AG04449 (cell line): ENCODE measurements at places on chromosomes 5 and 9.

- peak; percentile 81 for DNase-seq
Measured at GRCh38 chr9:107637421-107638420, 148.2 kb upstream of the KLF4 start.

DNA sequence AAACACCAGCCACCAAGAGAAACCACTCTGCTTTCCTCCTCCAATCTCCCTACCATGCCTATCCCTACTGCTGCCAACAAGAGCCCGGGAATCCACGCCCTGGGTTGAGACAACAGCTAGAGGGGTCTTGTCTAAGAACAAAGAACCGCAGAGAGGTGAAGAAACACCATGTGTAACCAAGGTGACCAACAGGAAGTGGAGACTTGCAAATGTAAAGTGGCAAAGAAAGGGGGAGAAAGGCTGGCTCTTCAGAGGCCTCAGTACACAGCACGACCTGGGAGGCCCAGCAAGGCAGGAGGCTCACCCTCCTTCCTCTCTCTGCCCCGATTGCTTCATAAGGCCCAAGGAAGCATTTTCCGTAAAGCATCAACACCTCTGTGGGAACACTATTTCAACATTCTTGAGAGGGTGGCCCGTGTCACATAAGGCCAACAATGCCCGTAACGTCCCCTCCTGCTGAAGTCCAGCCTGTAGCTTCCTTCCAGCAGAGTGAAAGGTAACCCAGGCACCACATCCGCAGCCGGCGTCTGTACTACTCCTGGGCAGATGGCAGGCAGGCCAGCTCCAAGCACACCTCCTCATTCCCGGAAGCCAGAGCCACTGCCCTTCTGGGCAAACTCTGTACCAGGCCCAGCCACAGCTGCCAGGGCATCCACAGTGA lies 18.3 kb downstream of the CCNJL start:
- DNase-seq: no peak

- no peak for DNase-seq
Measured at GRCh38 chr9:76895186-76895585, 10.7 kb downstream of the PRUNE2 start.

GRCh38 chr9:97868859-97869258 lies 15.8 kb downstream of the FOXE1 start:
- no peak for DNase-seq

DNA sequence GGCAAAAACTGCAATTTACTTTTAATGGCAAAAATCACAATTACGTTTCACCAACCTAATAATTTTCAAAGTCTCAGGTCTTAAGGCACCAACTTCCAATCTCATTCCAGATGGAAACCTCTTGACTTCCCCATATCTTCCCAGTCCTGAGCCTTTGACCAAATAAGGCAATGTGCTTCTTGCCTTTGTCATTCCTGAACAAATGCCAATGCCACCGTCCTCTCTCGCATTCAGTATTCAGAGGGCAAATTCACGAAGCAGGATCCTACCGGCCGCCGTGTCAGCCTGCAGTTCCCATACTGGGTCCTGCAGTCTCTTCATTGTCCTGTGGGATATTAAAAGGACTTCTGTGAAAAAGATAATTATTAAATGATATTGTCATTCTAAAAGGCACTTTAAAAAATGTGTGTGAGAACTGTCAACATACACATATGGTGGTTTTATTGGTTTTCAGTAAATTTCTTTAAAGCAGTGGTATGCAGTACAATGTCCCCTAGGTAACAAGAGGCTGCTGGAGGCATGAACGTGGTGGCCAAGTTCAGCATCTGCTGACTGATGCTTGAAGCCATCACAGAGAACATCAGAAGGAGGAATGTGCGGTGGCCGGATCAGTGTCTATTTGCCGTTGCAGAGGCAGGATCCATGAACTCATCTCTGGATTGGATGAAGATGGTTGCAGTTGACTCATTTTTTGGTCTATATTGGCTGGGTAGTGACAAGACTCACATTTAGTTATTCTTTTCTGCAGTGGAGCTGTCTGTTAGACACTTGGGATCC lies 101.4 kb upstream of the IRX4 start:
- DNase-seq: no peak

DNA sequence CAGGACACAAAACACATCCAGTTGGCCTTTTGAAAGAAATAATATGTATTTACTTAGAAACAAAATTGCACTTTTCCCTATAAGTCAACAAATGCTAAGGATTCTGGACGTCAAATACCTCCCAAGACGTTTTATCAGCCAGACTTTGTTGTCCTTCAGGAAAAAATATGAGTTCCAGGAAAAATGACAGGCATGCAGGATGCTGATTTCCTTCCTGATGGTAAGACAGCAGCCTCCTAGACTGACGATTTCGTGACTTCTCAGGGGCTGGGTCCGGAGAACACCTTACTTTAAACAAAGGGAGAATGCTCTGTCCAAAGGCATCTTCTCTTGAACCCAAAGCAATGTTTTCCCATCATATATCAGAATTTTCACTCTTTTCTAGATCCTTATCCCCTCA lies 69.1 kb downstream of the IL6ST start:
- DNase-seq: no peak

DNA sequence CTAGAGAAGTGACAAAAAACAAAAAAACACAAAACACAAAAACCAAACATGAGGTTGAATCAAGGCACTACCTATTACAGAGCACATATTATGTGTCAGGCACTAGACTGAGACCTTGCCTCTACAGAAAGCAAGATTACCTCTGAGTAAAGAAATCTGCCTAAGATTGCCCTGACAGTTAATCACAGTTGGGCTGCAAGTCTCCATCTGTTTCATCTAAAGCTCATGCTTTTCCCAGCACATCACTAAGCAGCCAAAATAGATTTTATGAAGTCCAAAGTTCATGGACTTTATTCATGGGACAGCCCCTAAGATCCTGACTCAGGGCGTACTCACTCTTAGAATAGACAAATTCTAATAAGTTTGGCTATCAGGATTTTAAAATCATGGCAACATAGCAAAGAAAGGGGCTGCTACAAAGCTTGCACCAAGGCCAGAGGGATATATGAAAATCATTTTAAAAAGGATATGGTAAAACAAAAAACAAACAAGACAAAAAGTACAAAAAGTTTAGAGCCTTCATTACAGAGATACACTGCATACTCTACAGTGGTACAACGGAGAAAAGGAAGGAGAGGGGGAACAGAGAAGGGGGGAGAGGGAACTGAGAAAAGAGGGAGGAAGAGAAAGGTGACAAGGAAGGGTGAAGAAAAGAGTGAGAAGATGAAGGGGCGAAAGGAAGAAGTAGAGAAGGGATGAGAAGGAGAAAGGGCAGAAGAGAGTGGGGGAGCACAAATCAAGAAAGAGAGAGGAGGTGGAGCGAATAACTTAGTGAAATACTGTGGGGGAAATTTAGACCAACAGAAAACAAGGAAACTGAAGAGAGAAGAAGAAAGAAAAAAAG lies 58.2 kb downstream of the RICTOR start:
- DNase-seq: peak; percentile 67

DNA sequence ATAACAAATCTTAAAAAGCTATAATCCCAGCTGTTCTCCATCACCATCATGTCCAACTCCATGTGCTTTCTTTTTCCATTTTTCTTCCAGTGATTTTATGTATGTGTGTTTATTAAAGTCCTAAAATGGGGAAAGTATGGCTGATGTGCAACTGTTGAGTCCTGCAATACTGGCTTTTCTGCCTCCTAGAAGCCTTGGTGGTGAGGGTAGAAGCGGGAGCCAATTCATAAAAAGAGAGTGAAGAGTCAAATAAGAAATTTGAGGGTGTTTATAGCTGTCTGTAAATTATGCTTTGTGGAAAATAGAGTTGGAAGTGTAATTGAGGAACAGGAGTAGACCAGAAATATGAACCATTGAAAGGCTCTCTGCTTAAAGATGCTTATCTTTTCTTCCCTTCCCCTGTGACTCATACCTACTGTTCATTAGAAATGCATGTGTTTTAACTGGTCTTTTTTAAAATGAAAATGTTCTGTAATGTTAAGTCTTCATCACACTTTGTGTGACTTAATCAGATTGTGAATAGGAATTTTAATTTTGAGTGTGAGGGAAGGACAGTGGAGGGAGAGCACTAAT lies 80.1 kb downstream of the ZCCHC7 start:
- DNase-seq: no peak

DNA sequence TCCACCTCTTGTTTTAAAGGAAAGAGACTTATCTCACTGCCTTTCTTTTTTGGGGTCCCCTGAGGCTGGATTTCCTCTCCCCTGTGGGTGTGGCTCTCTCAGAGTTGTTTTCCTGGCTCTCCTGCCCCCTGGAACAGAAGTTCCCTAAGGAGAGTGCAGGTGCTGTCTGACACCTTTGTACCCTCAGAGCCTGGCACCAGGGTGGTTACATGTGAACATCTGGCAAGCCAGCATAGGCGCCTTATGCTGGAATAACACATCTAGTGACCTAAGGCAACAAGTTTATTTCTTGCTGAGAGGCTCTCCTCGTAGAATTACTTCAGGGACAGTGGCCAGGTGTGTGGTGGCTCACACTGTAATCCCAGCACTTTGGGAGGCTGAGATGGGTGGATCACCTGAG lies 172.9 kb upstream of the PTCH1 start:
- no peak for DNase-seq

- DNase-seq: no peak
Measured at GRCh38 chr9:136742591-136743391, at the start of gene LCN10. TSS of gene LCN10 (minus strand) at chr9:136742940. CDS start at chr9:136742903, 37 bp downstream.

DNA sequence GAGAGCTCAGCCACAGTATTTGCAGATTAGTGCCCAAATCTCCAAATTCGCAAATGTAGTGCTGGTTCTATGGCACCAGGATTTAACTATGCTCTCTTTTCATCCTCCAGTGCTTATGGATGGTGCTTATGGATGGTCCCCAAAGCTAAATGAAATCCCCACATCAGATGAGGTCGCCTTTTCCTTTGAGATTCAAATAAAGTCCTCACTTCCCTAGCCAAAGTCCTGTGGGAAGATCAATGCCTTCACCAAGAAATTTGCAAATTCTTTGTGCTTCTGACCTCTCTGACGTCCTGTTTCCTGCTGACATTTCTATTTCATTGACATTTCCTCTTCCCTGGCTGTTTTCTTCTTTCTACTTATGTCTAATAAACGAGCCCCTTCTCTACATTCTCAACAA lies 1077.0 kb upstream of the C9orf72 start:
- no peak for DNase-seq

- DNase-seq: no peak
Measured at GRCh38 chr5:145697251-145697990, 137.7 kb downstream of the PRELID2 start.

DNA sequence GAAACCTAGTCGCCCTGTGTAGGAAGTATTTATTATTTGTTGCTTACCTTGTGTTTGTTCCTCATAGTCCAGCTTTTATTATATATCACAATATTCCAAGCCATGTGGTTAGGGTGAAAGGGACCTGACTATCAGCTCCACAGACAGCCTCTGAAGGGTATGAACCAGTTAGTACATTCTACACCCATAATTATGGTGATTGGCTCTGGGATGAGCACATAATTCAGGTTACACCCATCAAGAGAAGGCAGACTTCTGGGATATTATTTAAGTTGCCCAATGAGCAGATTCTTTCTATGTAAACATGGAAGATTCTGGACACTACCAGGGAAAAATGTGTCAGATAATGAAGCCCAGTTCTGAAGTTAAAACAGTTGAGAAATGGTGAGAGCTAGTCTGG lies 168.0 kb downstream of the KIF4B start:
- no peak for DNase-seq

DNA sequence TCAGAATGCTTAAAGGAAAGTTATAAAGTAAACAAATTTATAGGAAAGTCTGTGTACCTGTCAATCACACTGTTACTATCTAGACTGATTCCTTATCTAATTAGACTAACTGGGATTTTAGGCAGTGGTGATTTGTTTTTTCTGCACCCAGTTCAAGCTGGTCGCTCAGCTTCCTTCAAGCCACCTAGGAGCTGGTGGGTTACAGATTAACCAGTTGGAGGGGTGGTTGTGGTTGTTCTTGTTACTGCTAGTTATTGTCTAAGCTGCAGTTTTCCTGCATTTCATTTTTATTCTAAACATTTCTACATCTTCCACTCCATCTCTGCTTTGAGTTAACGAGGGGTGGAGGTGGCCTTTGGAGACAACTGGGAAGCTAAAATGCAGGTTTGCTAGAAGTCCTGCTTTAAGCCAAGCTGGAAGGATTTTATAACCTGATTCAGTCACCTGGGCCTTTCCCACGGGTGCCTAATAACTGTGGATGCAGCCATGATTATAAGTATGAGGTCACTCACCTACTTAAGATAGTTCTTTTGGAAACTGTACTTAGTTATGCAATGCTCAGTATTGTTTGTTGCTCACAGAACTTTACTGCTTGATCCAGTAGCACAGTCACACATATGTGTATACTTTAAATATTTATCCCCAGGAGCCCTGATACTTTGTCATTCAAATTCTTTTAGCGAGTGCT lies 303.9 kb upstream of the DAP start:
- DNase-seq: no peak

- no peak for DNase-seq
Measured at GRCh38 chr9:93226819-93227218, 42.9 kb downstream of the WNK2 start.

DNA sequence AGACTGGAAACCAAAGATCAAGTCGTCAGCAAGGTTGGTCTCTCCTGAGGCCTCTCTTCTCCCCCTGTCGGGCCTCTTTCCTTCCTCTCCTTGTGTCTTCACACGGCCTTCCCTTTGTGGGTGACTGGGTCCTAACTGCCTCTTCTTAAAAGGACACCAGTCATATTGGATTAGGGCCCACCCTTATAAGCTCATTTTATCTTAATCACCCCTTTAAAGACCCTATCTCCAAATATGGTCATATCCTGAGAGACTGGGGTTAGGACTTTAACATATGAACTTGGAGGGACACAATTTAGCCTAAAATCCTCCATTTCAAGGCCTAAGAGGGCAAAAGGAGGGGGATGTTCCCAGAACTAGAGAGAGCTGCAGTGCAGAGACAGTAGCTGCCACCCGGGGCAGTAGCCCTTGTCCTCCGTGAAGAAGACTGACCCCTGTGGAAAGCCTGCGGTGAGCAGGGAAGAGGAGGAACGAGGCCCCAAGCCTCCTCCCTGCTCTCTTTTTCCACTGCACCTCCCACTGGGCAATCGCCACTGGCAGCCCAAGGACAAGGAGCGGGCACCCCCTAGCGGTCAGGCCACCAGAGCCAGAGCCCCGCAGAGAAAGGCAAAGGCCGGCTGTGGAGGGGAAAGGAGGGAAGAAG lies 34.9 kb downstream of the CFAP90 start:
- no peak for DNase-seq

DNA sequence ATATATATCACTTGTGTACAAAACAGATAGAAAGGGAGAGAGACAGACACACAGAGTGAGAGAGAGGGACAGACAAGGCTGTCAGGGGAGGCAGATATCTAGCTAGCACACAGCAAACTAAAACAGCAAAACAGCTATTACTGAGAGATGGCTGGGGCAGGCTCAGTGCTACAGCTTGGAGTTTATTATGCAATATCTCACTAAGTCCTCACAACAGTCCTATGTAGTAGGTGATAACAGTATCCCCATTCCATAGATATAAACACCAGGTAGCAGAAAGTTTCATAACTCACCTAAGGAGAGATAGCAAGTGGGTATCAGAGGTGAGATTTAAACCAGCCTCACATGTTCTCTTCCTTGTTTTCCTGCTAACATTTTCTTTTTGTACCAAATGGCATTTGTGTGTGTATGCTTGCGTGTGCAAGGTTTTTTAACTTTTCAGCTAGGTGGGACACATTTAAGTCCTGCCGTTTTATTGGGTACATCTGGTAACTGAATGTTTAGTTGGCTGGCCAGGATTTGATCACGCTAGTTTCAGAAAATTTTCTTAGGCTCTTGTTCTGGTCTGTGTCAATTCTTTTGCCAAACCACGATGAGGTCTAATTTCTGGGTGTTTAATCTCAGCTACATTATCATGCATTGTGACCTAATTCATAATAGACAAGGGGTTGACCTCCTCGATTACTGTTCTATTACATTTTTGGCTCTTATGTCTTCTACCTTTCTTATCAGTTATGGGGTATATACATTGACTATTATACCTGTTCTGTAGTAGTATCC lies 105.1 kb downstream of the LMNB1 start:
- DNase-seq: no peak
